NCI-H2171 (cell line): ENCODE measurements at places on chromosomes 16 and 17.

DNA sequence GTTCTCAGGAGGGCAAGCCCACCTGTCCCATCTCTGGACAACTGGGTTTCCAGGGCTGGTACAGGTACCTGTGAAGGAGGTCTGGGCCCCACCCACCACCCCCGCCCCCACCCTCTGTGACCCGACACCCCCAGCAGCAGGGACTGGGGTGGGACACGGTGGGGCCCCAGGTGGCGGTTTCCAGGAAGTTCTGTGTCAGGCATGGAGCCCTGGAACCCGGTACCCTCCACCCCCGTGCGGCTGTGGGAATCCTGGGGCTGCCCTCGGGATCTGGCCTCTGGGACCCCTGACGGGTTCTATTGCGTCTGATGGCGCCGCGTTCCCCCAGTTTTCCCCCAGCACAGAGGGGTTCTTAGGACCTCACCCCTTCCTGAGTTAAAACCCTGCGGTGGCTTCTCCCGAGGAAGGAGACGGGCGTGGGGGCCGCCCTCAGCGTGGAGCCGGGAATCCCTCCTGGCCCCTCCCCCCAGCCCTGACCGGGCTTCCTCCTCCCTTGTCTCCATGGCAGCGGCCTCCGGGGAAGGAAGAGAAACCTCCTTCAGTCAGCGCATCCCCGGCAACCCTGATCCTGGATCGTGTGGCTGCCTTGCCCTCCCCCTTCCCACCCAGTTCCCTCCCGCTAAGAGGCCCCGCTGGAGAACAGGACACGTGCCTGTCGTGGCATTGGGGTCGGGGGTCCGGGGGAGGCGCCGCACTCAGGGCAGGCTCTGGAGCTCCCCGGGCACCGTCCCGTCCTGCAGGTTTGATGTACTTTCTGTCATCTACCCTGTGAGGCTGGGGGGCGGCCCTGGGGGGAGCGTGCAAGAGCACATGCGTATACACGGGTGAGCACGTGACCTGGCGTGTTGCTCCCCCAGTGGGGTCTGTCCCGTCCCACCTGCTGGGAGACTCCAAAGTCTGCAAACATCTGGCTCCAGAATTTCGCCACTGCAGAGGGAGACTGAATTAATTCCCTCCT lies 30.3 kb downstream of the CACNA1H start:
- DNase-seq: peak; percentile 91

- DNase-seq: no peak
These were observed 2.9 kb downstream of the MARCHF10 start for GRCh38 chr17:62805234-62805633.

- DNase-seq: peak; percentile 43
These were observed 2.3 kb downstream of the NGFR start for GRCh38 chr17:49497148-49498028.

GRCh38 chr16:83037884-83038283 lies 411.1 kb downstream of the CDH13 start:
- DNase-seq: no peak
